ENCODE measurements at places on chromosomes 3 and 15.

GRCh38 chr3:54965746-54966145, 37.9 kb upstream of the LRTM1 start:
- DNase-seq: peak; percentile 95

- DNase-seq: peak; percentile 81
Measured at GRCh38 chr3:184345317-184346144, 8.1 kb downstream of the FAM131A start.

- no peak for DNase-seq
Measured at GRCh38 chr3:27723815-27724458, 1.8 kb upstream of the EOMES start.

- no peak for DNase-seq
Measured at GRCh38 chr15:40785164-40785563, 15.4 kb downstream of the C15orf62 start.

- DNase-seq: no peak
Measured at GRCh38 chr3:8516047-8516661, 14.5 kb downstream of the LMCD1 start.

DNA sequence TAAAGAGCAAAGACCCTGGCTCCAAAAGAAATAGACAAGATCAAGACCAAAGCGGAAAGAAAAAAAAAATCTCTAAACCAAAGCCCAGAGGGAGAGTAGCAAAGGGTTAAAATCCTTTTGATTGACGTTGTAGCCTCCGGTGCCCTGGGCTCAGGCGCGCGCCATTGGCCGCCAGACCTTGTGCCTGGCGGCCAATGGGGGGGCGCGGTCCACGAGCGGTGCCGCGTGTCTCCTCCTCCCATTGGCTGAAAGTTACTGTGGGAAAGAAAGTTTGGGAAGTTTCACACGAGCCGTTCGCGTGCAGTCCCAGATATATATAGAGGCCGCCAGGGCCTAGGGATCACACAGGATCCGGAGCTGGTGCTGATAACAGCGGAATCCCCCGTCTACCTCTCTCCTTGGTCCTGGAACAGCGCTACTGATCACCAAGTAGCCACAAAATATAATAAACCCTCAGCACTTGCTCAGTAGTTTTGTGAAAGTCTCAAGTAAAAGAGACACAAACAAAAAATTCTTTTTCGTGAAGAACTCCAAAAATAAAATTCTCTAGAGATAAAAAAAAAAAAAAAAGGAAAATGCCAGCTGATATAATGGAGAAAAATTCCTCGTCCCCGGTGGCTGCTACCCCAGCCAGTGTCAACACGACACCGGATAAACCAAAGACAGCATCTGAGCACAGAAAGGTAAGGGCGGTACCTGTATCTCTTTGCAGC, at the start of gene HES1:
TSS of gene HES1 (plus strand) at position 343 of the 713 bp plus-strand sequence. CDS start at position 576, 233 bp downstream.
- peak; percentile 99 for DNase-seq

- DNase-seq: peak; percentile 79
Measured at GRCh38 chr3:61452535-61453090, 108.8 kb upstream of the PTPRG start.

DNA sequence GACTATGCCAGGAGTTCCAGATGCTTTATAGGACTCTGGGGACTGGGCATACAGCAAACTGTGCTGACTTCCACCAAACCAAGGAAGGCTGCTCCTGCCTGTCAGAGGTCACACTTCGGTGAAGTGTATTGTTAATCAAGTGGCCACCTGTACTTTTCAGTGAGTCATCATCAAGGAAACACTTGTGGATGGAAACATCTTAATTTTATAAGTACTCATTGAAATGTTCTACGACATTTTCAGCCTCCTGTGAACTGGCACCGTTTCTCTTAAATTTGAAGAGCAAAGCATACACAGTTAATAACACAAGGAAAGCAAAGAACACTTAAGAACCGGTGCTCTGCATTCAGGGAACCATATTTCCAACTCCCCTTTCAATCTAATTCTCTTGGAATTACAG, 801.7 kb upstream of the DPPA4 start:
- no peak for DNase-seq

DNA sequence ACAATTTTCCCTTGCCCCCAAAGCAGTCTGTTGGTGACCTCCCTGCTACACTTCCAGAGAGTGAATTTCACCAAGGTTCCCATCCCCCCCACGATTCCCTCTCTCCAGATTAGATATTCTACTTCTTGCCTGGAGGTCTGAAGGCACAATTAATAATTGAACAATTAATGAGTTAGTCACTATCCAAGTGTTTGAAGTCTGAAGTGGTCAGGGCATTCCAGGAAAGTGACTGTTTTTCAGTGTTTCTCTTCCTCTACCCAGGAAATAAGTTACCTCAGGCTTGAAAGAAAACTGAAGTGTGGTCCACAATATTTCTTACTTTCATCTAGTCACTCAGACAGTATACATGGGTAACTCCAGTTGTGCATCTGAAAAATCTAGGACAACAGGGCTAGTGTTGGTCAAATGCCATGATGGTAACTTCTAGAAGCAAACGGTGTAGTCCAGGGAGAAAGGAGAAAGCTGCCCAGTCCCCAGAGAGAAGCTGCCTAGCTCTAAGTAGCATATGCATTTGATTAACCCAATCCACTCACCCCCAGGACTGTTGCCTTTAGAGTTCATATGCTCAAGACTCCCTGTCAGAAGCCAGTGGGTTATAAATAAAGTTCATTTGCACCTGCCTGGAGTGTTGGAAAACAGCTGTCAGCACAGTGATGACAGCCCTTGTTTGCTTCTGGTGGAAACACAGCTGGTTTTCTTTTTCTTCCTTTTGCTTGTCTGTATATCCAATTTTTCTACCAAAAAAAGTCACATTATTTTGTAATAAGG, 2.3 kb upstream of the TM4SF4 start:
- DNase-seq: peak; percentile 66

- DNase-seq: no peak
Measured at GRCh38 chr15:50906954-50907600, 1.4 kb upstream of the AP4E1 start.

DNA sequence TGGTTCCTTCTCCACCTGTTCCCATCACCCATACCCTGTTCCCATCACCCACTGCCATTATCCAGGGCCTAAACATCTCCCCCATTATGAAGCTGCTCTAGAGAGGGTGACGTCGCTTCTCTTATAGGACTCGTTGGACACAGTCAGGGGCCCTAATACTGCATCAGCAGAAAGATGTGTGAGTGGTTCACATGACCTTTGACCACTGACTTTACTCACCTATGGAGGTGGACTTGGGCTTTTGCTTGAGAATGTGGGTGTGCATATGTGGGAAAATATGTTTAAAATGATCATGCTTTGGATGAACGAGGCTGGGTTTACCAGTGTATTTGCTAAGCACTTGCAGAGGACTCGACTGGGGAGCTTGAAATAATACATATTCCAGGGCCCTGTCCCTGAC, 26.8 kb downstream of the RBP2 start:
- DNase-seq: no peak

DNA sequence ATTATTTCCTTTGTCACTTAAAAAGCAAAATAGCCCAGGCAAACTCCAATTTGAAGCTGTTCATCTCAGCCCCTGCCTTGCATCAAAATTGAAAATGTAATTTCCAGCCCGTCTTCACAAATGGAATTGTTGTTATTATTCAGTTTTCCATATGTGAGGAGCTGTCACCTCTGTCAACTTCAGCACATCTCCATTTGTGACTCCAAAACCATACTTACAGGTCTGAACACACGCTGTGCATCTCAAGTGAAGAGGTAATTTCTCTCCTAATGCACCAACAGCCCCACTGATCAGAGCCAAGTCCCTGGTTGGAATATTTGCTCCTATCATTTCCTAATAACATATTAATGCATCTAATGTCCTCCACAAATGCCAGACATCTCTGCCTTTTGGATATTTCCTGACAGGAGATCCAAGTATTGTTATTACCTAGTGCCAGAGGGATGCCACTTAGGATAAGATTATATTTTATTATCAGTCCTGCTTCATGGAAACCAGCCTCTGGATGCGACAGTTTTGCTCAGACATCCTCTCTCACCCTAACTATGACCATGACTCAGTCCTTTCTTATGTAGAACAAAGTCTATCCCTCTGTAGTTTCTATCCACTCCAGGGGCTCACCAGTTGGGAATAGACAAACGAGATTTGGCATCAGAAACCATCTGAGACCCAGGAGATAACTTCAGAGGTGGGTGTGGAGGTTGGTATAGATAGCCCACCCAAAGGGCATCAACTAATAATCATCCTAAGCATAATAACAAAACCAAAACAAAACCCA, 379.8 kb downstream of the VPS13C start:
- no peak for DNase-seq

DNA sequence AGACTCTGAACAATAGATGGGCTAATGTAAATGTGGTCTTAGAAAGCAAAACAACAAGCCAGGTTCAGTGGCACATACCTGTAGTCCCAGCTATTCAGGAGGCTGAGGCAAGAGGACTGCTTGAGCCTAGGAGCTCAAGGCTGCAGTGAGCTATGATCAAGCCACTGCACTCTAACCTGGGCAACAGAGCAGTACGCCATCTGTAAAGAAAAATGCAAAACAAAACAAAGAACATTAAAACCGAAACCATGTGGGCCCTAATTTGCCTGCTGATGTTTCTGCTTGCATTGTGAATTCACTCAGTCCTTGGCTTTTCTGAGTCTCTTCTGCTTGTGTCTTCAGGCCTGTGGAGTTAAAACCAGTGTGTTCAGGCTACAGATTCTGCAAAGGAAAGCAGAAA, 56.7 kb downstream of the CCNL1 start:
- no peak for DNase-seq

GRCh38 chr15:31027910-31028578, 36.6 kb upstream of the MTMR10 start:
- DNase-seq: no peak

- peak; percentile 65 for DNase-seq
Measured at GRCh38 chr3:27553886-27554540, 69.8 kb upstream of the SLC4A7 start.

GRCh38 chr15:93037820-93038705, 50.9 kb downstream of the RGMA start:
- no peak for DNase-seq

- DNase-seq: peak; percentile 86
Measured at GRCh38 chr15:96330064-96330449, 443 bp upstream of the NR2F2 start.

DNA sequence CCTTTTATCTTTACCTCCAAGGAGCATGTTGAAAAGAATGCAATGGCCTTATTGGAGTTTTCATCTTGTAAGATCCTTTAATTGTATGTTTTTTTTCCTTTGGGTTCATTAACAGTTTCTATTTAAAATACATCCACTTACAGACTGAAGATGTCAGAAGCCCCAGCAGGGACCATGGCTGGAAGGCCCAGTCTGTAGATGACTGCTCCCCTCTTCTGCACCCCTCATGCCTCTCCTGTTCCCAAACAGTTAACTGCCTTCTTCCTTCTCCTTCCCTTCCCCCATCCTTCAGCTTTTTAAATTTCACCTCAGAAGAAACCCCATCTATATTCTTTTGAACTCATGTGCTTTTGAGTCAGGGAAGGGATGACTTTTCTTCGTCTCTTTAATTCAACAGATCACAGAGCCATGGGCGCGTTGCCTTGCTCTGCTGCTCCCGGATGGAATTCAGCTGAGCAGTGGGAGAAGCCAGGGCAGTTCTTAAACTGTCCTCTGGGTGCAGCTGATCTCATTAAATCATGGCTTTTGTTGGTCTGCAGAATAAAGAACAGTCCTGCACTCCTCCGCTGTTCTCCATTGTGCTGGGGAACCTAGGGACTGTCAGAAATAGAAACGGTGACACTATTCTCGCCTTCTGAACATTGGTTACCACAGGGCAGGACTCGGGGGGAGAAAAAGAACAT, 71.5 kb upstream of the EIF1B start:
- peak; percentile 12 for DNase-seq

GRCh38 chr3:188067932-188068331, 86.0 kb upstream of the LPP start:
- DNase-seq: peak; percentile 90

DNA sequence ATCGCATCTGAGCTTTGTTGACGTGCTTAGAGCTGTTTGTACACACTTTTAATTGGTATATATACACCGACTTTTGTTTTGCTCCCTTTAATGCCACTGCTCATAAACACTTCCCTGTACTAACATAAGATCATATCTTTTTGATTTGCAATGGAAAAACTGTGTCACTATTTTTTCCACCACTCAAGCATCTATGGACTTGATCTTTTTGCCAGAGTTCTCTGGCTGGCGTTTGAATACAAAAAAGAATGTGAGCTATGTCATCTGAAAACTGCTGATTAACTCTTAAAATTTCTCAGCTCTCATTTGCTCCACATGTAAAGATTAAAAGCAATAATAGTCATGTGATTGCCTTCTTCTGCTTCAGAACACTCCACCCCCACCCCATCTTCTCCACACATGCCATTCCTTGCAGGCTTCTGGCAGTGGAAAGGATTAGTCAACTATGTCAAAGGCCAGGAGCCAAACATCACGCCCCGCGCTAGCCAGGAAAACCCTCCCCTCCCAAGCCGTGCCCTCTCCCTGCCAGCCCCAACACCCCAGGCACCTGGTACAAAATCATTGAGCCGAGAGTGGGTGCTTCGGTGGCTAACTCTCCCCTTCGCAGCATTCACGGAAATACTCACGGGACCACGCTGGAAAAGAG, 123.4 kb upstream of the MEF2A start:
- peak; percentile 96 for DNase-seq

GRCh38 chr3:9251055-9251786, 1.8 kb upstream of the SRGAP3 start:
- no peak for DNase-seq

DNA sequence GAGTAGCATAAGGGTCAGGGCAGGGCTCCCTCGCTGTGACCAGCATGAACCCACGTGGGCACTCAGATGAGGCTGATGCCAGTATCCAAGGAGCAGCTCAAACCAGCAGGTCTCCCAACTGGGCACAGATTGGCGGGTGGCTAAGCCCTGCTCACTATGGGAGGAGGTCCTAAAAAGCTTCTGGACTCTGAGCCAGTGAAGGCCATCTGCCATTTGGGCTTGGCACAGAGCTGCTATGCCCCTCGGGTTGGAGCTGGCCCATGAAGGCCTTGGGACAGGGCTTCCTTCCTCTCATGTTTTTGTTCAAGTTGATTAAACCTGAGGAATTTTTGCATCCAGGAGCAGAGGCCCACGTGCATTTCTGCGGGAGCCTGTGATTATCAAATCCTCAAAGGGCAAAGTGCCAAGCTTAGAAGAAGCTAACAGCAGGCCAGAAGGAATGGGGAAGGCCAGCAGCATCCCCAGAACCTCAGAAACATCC, 4.3 kb upstream of the STRA6 start:
- DNase-seq: no peak

GRCh38 chr3:138441742-138442141, 7.3 kb downstream of the ESYT3 start:
- peak; percentile 59 for DNase-seq

GRCh38 chr3:190854062-190854461, 8.4 kb downstream of the GMNC start:
- no peak for DNase-seq

DNA sequence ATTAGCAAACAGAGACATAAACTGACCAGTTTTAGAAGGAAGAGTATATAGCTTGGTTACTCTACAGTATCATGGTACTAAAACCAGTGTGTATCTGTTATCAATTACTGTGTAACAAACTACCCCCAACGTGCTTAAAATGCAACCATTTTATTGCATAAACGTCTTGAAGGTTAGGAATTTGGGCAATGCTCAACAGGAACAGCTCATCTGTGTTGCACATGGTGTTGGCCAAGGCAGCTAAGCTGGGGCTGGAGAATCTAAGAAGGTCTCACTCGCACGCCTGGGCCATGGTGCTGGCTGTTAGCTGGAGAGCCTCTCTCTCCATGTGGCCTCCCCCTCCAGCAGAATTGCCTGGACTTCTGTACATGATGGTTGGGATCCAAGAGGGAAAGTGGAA, 81.2 kb upstream of the THBS1 start:
- peak; percentile 61 for DNase-seq

GRCh38 chr3:64638981-64639481, 48.8 kb downstream of the ADAMTS9 start:
- no peak for DNase-seq

GRCh38 chr3:136194409-136195257, 1.5 kb downstream of the MSL2 start:
- peak; percentile 44 for DNase-seq
